Mammary epithelial cell (primary cell): ENCODE measurements at places on chromosomes 5 and 9. TPM values are rescaled to one million over a fixed set of nuclear protein-coding genes. Genes with fewer than 3 reads are reported as not detected.

GRCh38 chr9:83630938-83631457 is 8.1 kb downstream of the IDNK start:
- no peak for DNase-seq

GRCh38 chr9:19441730-19442129 is 32.9 kb downstream of the ACER2 start:
- no peak for DNase-seq

DNA sequence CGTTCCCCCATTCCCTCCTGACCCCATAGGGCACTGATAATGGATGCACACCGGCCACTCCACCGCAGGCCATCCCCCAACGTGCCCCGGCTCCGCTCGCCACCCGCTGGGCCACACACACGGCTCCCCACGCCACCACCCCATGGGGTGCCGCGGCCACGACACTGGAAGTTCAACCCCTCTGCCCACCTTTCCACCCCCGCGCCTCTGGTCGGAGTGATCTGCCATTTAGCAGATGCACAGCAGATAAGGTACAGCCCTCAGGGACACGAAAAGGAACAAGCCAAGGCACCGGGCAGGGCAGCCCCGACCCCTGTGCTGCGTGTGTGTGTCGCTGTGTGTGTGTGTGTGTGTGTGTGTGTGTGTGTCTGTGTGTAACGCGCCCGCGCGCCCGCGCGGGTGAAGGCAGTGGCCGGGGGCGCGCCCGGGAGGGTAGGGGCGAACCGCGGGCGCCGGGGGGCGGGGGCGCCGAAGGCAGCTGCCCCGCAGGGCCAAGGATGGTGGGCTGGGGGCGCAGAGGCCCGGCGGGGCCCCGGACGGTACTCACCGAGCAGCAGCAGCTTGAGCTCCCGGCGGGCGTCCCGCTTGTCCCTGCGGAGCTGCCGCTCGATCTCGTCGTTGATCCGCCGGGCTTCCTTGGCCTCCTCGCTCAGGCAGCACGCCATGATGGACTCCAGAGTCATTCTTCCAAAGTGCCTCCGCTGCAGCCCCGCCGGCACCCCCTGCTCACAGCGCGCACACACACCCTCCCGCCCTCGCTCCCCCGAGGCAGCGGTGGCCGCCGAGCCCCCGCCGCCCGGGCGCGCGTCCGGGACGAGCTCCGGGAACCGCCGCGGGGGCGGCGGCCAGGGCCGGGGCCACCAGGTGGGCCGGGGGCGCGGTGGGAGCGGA is 813 bp downstream of the GNAQ start:
- peak; percentile 48 for DNase-seq

GALNT12 gene
- total RNA-seq: 0.80 and 1.5 TPM in 2 replicates

DNA sequence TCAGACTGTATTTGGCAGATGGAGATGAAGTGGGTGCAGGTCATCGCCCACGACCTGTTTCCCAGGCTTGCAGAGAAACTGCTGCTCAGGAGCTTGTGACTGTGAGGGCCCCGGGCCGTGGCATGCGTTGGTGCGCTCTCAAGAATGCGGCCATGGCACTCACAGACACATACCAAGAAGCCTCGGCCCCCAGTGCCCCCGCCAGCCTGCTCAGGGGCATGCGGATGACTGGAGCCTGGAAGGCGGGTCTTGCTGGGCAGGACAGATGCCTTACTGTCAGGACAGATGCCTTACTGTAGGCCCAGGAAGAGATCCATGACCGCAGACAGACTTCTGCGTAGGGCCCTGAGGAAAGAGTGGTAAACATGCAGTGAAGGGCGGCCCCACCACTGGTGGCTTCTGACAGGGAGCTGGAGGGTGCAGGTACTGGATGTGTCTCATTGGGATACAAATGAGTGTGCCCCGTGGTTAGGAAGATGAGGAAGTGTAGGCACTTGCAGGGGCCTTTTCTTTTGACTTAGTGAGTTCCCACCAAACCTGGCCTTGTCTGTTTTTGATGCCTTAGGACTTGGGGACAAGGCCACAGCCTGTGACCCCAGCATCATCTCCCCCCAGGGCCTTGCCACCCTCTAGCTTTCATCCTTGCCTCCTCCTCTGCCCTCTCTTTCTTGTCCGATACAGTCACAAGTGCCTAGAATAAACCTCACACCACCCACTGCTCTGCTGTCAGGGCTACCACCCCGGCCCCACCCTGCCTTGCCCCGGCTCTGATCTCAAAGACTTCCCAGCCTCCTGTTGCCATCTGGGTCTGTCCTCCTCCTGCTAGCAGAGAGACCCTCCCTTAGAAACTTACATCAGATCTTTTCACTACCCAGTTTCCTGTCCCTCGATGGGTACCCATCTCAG is 68.8 kb upstream of the ABL1 start:
- peak; percentile 67 for DNase-seq
